ENCODE measurements at places on chromosomes 5 and 9.

- DNase-seq: no peak
These were observed 220.1 kb downstream of the PRR16 start for GRCh38 chr5:120684213-120684612.

DNA sequence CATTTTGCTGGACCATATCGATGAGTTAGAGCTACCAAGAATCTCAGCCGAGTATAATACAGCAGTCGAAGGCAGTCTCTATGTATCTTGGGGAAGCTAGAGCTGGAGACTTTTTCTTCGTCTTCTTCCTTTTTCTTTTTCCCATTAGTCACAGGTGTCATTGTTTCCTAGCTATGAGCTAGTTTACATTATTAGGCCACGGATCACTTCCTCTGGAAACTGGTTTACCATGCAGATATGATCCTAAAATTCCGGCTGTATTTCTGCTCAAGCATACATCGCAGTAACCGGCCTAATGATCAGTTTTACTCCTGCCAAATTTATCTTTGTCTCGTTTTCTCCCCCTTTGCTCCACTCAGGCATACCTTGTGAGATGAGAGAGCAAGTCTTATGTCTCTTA, 312.8 kb downstream of the ARHGAP26 start:
- DNase-seq: no peak

GRCh38 chr5:52798938-52799337, 11.2 kb downstream of the ITGA1 start:
- DNase-seq: no peak

GRCh38 chr5:133332439-133333024, 279.8 kb downstream of the FSTL4 start:
- no peak for DNase-seq

- no peak for DNase-seq
These were observed 677.5 kb downstream of the ACTL7B start for GRCh38 chr9:108178318-108178717.

DNA sequence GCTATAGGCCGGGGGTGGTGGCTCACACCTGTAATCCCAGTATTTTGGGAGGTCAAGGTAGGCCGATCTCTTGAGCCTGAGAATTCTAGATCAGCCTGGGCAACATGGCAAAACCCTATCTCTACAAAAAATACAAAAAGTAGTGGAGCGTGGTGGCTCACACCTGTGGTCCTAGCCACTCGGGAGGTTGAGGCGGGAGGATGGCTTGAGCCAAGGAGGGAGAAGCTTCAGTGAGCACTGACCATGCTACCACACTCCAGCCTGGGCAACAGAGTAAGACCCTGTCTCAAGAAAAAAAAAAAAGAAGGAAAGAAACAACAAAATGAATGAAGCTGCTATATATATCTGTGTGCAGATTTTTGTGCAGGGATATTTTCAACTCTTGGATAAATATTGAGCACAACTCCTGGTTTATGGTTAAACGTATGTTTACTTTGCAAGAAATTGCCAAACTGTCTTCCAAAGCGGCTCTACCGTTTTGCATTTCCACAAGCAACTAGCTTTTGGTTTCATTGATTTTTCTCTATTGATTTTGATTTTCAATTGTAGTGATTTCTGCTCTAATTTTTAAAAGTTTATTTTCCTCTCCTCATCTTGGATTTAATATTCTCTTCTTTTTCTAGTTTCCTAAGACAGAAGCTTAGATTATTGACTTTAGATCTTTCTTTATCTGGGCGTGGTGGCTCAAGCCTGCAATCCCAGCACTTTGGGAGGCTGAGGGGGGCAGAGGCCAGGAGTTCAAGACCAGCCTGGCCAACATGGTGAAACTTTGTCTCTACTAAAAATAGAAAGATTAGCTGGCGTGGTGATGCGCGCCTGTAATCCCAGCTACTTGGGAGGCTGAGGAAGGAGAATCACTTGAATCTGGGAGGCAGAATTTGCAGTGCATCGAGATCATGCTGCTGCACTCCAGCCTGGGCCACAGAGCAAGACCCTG, 49.2 kb downstream of the SPIN1 start:
- no peak for DNase-seq

DNA sequence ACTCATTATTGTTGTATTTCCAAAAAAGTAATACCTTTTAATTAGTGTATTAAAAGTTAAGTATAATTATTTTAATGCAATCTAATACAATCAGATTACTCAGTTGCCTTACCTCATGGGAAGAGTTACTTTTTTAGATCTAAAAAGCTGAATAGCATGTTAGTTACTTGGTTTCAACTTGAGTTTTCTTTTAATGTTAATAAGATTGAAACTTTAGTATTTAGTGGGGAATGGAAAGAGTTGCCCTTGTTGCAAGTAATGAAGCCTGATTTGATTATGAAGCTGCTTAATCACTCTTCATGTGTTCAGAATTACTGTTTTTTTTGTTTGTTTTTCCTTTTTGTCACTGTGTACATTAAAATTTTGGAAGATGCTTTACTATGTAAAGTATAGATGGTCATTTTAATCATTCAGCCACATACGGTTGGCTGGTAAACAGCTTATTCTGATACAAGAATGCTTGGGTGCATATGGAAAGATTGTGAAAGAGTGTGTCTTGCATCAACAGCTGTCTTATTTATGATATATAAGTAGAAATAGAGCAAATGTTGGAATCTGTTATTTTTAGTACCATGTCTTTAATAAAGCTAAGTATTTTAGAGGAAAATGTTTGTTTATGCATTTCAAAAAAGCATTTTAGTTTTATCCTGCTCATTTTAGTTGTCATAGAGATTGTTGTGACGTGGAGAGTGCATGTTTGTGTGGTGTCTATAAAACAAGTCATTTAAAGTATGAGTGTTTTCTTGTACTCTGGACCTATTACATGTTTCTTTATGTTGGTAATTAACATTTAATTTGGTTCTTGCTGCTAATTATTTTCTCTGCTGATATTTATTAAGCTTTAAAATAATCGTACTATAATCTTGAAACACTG, 36.4 kb downstream of the SREK1 start:
- no peak for DNase-seq

Data from NCI-H1417 treated with DMSO at 0.1 percent for 48 hours (cell line).